ENCODE measurements at places on chromosomes 5 and 9.

DNA sequence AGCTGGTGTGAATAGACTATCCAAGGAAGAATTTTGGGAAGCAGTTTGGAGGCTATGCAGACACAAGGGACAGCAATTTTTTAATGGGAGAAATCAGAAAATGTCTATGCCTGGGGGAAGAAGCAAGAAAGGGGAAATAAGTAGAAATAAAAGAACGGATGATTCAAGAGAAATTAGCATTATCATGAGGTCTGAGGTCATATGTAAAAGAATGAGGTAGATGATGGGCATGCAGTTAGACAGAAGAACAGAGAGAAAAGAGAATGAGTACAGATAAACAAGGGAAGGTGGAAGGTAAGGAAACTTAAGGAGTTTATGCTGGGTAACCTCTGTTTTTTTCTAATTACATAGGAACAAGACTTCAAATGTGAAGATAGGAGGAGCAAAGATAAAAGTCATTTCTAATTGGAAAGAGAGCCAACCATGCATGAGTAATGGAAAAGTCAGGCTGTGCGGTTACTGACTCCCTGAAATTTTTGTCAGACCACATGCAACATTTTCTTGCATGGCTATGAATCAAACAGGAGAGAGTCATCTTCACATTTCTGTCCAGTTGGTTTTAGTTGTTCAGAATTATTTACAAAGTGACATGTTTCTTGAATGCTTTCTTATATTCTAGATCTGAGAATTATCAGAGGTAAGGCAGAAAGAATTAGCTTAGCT, 101.0 kb upstream of the PIK3R1 start:
- DNase-seq, result no peak

GRCh38 chr5:179568721-179569120, 18.4 kb downstream of the RUFY1 start:
- no peak for DNase-seq

GRCh38 chr5:59554501-59554900, 339.0 kb downstream of the PDE4D start:
- no peak for DNase-seq

DNA sequence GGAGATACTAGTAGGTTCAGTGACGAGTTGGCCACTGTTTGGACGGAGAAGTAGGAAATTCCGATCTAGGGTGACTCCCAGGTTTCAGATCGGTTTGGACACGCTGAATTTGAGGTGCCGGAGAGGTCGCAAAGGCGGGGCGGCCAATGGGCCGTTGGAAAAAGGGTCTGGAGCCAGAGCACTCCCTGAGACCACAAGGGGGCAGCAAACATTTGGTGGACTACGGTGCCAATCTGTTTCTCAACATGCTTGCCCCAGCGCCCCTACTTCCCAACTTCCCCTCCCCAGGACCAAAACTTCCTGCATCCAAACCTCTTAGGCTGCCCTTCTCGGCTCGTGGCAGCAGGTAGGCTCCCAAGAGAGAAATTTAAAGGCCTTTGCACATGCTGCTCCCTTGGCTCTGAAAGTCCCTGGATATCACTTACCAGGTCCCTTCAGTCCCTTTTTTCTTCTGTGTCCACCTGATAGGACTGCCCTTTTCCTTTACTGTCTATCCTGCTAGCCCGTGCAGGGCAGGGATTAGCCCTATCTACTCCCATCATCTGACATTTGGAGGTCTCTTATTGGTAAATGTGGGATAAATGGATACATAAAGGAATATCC, 992 bp upstream of the RPP25L start:
- no peak for DNase-seq

DNA sequence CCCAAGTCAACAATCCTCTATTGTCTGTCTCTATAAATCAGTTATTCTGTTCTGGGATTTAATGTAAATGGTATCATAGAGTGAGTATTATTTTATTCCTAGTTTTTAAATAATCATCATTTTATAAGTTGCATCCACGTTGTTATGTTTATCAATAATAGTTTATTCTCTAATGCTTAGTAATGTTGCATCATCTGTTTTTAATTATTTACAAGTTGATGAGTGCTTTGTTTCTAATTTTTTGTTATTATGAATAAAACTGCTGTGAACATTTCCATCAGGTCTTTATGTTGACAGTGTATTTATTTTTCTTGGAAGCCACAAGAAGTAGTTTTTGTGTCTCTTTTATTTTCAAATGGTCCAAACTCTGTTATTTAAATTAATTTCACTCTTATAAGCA, 1201.2 kb upstream of the CDH6 start:
- DNase-seq, result no peak

GRCh38 chr5:130279386-130279785, 375.1 kb downstream of the CHSY3 start:
- DNase-seq, result no peak

GRCh38 chr9:102770704-102771103, 224.4 kb upstream of the CYLC2 start:
- no peak for DNase-seq

GRCh38 chr5:59604111-59604510, 289.4 kb downstream of the PDE4D start:
- no peak for DNase-seq

DNA sequence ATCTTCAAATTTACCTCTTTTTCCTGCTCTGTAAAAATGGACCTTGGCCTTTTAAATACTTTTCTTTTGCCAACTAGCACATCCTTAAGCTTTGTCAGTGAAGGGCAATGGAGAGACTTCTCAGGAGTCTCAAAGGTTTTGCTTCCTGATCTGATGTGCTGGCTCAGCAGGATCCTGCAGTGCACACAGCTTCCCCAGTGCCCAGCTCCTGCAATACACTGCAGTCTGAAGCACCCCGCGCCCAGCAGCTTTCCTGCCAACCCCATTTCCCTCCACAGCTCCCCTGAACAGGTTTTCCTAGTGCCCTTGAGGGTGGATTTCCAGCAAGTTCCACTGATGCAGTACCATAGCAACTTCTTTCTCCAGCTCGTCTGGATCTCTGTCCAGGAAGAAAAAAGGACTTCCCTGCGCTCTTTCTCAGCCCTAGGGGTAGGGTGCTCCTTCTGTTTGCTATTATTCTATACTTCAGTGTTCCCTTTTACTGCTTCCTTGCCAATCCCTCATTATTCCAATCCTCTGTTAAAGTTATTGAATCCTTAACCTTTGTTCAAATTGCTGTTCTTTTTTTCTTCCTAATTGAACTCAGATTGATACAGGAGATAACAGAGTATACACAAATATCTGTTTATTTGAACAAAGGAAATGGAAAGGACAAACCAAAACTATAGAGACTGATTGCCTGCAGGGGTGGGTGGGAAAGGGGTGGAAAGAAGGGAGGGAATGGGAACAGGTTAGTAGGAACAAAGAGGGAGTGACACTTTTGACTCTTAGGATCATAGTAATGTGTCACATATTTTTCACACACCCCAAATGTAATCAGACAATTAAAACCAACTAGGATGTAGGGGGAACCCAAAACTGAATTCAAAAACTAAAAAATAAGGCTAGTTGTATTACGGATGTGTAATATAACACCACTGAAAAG, 8.5 kb downstream of the SNAPC3 start:
- no peak for DNase-seq

- DNase-seq, result no peak
Measured at GRCh38 chr9:124284237-124284831, 26.6 kb downstream of the NEK6 start.

DNA sequence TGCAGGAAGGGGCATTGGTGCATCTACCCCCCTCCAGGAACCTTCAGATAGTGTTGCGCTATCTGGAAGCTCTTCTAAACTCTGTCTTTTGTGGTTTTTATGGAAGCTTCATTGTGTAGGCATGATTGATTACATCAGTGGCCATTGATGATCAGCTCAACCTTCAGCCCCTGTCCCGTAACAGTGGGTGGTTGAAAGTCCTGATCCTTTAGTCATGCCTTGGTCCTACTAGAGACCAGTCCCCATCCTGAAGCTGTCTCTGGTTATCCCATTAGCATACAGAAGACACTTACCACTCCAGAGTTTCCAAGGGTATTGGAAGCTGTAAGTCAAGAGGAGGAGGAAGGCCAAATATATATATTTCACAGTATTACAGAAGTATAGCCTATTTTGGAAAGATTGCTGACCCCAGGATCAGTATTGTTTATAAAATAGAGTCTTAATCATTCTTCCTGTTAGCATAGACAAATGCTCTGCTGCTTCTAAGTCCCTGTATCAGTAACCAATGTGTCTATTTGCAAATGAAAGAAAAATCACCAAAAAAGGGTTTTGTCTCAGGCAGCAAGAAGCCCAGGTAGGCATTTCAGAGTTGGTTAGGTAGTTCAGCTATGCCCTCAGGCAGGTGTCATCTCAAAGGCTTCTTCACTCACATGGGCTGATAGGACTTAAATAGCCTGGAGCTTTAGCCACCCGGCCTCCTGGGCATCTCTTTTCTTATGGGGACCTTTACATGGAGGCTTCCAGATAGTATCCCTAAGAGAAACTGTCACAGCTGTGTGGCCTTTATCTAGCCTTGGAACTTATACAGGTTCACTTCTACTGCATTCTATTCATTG, 41.6 kb downstream of the SPIN1 start:
- DNase-seq, result no peak

DNA sequence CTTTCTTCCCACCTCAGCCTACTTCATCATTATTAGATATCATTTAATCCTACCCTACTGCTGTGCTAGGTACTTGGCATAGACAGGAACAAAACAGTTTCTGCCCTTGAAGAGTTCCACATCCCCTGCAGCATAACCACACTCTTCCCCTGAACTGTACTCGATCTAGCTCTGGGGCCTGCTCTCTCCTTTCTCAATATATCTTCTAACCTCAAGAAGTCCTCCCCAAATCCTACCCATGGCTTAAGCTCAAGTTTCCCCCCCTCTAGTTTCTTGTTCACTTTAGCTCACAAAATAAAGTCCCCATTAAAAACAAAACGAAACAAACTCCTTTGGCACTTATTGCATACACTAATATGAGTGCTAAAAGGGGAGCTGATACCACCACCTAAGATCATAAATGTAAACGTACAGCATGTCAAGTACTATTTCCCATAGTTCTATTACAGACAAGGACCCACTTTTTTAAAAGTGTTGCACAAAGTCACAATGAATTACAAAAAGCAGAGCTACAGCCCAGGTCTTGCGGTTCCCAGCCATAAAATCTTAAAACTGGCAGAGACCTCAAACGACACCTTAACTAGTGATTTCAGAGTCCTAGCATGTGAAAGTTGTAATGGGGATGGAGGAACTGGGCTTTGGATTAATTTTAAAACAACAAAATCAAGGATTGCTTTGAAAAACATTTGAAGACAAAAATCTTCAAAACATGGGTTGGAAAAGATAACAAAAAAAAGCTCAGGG, 80.7 kb downstream of the PTPDC1 start:
- DNase-seq, result no peak

GRCh38 chr9:37218800-37219425, 98.5 kb downstream of the ZCCHC7 start:
- DNase-seq, result no peak

GRCh38 chr9:129496473-129497004, 124.4 kb downstream of the C9orf50 start:
- DNase-seq, result peak; percentile 99

- no peak for DNase-seq
Measured at GRCh38 chr5:135329913-135330797, 68.9 kb downstream of the MACROH2A1 start.

GRCh38 chr9:120625222-120625621, 45.3 kb upstream of the CDK5RAP2 start:
- DNase-seq, result no peak

- DNase-seq, result no peak
Measured at GRCh38 chr5:88092958-88093605, 175.6 kb downstream of the TMEM161B start.

GRCh38 chr5:66880401-66880800, 284.2 kb downstream of the MAST4 start:
- no peak for DNase-seq

- no peak for DNase-seq
Measured at GRCh38 chr5:173670791-173671120, 54.3 kb upstream of the BOD1 start.

- DNase-seq, result no peak
Measured at GRCh38 chr5:116273448-116274242, 188.8 kb downstream of the COMMD10 start.

DNA sequence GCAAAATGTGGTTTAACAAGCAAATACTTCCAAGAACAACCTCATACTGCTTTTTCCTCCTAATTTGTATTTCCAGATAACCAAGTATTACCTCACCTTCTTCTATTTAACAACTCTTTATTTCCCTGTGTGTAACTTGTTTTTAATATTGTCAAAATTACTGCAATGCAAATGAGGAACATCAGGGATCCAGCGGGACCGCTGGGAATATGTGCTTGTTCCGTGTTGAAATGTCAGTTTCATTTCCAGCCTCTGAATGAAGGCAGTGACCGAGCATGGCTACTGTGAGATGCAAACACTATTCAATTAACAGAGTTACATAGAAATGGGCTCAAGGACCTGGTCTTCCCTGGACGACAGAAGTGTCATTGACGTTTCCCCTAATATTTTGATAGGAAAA, 110.8 kb upstream of the CTSL start:
- DNase-seq, result no peak

- no peak for DNase-seq
Measured at GRCh38 chr9:127741831-127742434, 6.8 kb upstream of the TOR2A start.

Data from esophagus muscularis mucosa (tissue), 4 donors.